Lower lobe of right lung (tissue), 2 donors: ENCODE measurements at places on chromosomes 7 and 10. TPM values are rescaled to one million over a fixed set of nuclear protein-coding genes. Genes with fewer than 3 reads are reported as not detected.

DNA sequence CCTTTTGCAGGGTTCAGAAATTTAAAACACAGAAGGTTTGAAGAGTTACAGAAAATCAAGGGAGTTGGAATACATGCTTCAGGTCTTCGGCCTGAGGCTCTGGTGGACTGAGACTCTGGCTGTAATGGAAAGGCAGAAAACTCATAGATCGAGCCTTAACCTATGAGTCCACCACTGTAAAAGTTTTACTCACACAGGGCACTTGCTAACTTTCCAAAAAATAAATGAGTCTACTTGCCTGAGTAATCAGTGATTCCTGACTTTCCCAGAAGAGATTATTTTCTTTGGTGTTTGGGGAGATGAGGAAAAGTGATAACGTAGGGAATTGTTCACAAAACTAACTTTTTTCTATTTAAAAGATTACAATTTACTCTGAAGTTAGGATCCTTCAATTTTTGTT is 108.0 kb downstream of the MBL2 start:
- no peaks in the 10 kb centered on the region for H3K27me3 ChIP-seq
- H3K27ac ChIP-seq, result no peak overlapping the region
- DNase-seq, result no peak

DNA sequence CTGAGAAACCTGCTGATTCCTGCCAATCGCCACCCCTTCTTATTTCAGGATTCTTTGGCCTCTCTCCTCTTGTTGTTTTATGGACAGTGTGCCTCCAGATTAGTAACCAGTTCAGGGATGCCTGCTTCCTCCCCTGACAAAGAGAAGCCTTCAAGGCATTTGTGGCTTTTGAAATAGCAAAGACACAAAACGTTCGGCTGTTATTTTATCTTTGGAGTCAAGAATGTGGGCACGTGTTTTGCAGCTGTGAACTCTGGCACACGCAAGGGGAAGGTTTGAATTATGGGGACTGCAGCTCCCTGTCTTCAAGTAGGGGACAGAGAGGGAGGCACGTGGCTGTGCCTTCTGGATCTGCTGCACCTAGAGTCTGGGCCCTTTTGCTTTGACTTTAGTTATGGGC is 157.9 kb upstream of the GRB10 start:
- no peak for DNase-seq
- no peak overlapping the region for H3K27ac ChIP-seq
- H3K36me3 ChIP-seq, result no peaks in the 10 kb centered on the region
- no peaks in the 10 kb centered on the region for H3K27me3 ChIP-seq
- no peaks in the 10 kb centered on the region for H3K4me1 ChIP-seq

Gene OR13A1
- total RNA-seq, result not detected

DNA sequence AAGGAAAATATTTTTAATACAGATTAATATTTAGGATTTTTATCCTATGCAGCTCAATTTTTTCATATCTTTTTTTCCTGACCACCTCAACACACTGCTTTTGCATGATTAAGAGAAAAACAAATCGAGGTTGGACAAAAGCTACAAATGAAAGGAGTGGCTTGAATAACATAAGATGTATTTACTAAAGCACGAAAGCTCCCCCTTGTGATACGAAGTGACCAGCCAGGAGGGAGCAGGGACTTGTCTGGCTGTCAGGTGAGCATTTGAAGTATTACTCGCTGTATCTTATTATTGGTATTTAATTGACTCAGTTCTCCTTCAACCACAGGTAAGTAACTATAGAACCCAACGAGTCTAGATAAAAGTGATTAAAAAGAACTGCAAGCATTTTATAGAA is 265.2 kb upstream of the PHF14 start:
- no peaks in the 10 kb centered on the region for H3K36me3 ChIP-seq
- no peak overlapping the region for H3K4me3 ChIP-seq
- H3K27ac ChIP-seq, result no peak overlapping the region
- no peaks in the 10 kb centered on the region for H3K4me1 ChIP-seq
- DNase-seq, result no peak
- no peaks in the 10 kb centered on the region for H3K27me3 ChIP-seq

- H3K4me1 ChIP-seq, result peaks cover 16% of the 10 kb centered on the region
- no peak overlapping the region for H3K27ac ChIP-seq
- peaks cover 71% of the 10 kb centered on the region for H3K36me3 ChIP-seq
- no peaks in the 10 kb centered on the region for H3K27me3 ChIP-seq
- H3K4me3 ChIP-seq, result no peak overlapping the region
Observed at GRCh38 chr7:32871624-32872371, 19.8 kb downstream of the KBTBD2 start.

Gene MGAM2
- total RNA-seq, result 1.4 TPM

Gene GNB2
- 247 TPM for total RNA-seq

- H3K4me1 ChIP-seq, result peaks cover 7% of the 10 kb centered on the region
- no peak overlapping the region for H3K27ac ChIP-seq
- no peaks in the 10 kb centered on the region for H3K36me3 ChIP-seq
- no peak overlapping the region for H3K4me3 ChIP-seq
- DNase-seq, result no peak
- no peaks in the 10 kb centered on the region for H3K27me3 ChIP-seq
Observed at GRCh38 chr7:115911465-115911864, 119.1 kb downstream of the TFEC start.

DNA sequence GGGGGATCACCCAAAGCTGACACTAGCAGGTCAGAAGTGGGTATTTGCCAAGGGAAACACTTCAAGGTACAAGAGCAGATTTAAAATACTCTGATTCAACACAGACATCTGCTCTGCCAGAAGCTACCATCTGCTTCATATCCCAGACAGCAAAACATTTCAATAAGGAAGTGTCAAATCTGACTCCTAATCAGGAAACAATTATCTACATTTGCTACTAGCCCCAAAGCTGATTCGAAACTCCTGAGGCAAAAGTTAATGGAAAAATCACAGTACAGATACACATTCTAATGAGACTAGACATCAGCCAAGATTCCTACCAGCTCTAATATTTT is 48.9 kb downstream of the PARD3 start:
- no peak overlapping the region for H3K27ac ChIP-seq
- DNase-seq, result no peak
- no peaks in the 10 kb centered on the region for H3K27me3 ChIP-seq

Gene GRID1
- 2.5 TPM for total RNA-seq

- DNase-seq, result no peak
- H3K36me3 ChIP-seq, result no peaks in the 10 kb centered on the region
- no peak overlapping the region for H3K4me3 ChIP-seq
- H3K27ac ChIP-seq, result no peak overlapping the region
Observed at GRCh38 chr7:25091176-25091575, 33.9 kb downstream of the CYCS start.

DNA sequence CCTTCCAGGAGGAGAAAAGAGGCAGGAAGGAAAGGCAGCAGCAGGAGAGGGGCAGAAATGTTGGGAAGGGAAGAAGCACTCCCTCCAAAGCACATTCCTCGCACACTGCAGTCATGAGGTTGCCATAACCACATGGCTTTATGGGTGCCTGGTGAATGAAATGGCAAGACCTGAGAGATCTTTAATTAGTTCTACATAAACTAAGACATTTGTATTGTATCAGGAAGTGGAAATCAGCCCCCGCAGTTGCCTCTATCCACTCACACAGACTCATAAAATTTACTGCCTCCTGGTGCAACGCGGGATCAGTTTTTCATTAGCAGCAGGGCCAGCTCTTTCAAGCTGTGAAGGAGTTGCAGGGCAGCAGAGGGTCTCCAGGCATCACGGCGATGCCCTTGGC is 106.4 kb downstream of the COL13A1 start:
- peaks cover 12% of the 10 kb centered on the region for H3K4me1 ChIP-seq
- H3K27ac ChIP-seq, result no peak overlapping the region
- no peak for DNase-seq
- no peaks in the 10 kb centered on the region for H3K27me3 ChIP-seq

DNA sequence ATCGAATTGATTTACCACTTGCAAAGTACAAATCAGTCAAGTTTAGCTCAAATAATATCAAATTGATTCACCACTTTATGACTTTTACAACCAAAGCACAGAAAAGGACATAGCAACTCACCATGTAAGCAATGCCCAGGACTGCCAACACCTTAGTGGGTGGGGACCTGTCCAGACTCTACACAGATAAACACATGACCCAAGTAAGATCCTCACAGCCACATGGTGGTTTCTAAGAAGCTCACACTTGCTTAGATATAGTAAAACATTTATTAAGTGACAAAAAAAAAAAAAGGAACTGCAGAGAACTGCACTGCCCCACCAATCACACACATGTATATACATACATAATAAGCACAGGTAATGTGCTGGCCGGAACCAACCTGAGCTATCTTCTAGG is 116.2 kb downstream of the SLC25A13 start:
- H3K36me3 ChIP-seq, result peaks cover 17% of the 10 kb centered on the region
- no peaks in the 10 kb centered on the region for H3K4me1 ChIP-seq
- no peak overlapping the region for H3K27ac ChIP-seq
- no peak for DNase-seq
- no peak overlapping the region for H3K4me3 ChIP-seq
- no peaks in the 10 kb centered on the region for H3K27me3 ChIP-seq

Gene CLEC2L
- not detected for total RNA-seq

DNA sequence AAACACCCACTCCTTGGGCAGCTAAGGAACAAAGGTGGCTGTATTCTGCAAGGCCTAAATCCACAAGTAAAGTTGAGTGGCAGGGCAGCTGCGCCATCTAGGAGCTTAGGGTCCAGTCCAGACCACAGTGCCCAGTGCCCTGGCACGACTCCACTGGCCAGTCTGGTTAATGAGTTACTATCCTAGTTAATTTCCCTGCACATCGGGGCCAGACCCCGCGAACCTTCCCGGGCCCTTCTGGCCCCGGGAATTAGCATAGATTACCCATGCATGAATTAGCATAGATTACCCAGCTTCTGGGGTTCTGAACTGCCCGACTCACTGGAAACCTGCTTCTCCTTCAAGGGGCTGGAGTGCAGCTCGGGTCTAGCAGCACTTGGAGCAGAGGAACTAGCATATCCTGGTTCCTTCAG is 3.2 kb upstream of the EMX2 start:
- no peak overlapping the region for H3K4me3 ChIP-seq
- H3K27ac ChIP-seq, result no peak overlapping the region
- H3K27me3 ChIP-seq, result peaks cover 98% of the 10 kb centered on the region
- no peaks in the 10 kb centered on the region for H3K36me3 ChIP-seq

DNA sequence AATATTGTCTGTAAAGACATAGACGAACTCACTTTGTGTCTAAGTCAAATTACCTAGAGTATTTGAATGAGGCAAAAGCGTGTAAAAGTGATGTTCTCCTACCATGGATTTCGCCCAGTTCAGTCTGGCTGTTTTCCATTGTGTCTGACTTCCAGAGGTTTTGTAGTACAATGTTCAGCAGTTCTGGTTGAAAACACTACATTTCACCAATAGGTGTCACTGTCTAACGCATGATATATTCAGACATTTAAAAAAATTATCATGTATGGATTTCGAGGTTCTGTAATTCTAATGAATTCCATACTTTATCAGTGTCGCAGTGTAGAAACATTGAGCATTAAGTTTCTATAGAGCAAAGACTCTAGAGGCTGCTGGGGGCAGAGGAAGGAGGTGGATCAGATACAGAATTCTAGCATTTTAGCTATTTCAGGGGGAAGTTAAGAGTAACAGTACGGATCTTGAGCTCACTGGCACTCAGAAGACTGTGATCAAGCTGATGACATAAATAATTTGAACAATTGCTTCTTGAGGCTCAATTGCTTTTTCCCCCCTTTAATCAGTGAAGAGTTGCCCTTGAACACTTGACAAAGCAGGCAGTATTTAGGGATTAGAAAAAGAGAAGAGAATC is 196.9 kb upstream of the RHOBTB1 start:
- H3K36me3 ChIP-seq, result no peaks in the 10 kb centered on the region
- H3K4me3 ChIP-seq, result no peak overlapping the region
- no peak for DNase-seq
- H3K4me1 ChIP-seq, result peaks cover 3% of the 10 kb centered on the region

DNA sequence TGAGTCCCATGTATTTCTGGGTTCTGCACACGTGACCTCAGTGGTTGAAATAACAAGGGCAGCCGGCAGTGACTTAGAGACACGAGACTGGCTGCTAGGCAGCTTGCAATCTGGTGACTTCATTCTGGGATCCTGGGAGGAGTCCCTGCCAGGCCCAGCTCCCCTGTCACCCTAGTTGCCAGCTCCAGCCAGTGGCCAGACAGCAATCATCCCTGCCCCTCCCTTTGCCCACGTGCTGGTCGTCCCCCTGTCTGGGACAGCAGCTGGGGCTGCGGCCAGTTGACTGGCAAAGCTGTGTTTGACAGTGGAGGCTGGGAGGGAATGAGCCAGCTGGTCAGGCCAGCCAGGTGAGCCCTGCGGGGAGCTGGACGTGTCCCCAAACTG is 30.0 kb downstream of the ADGRA1 start:
- H3K27ac ChIP-seq, result no peak overlapping the region
- no peak for DNase-seq
- H3K36me3 ChIP-seq, result no peaks in the 10 kb centered on the region
- no peak overlapping the region for H3K4me3 ChIP-seq

GRCh38 chr10:100828738-100829096 is 83.3 kb downstream of the PAX2 start:
- peaks cover 94% of the 10 kb centered on the region for H3K27me3 ChIP-seq
- DNase-seq, result no peak
- no peaks in the 10 kb centered on the region for H3K36me3 ChIP-seq
- no peak overlapping the region for H3K27ac ChIP-seq
- H3K4me1 ChIP-seq, result peaks cover 34% of the 10 kb centered on the region

Gene PLEKHS1
- 7.0 TPM for total RNA-seq

- peak overlapping the region; percentile 55 for H3K4me3 ChIP-seq
- no peaks in the 10 kb centered on the region for H3K36me3 ChIP-seq
- DNase-seq, result no peak
- peak overlapping the region; percentile 87 for H3K27ac ChIP-seq
Observed at GRCh38 chr7:27119412-27119911, 11.1 kb downstream of the HOXA4 start.

GRCh38 chr10:63497321-63497720 is 23.9 kb upstream of the REEP3 start:
- no peak overlapping the region for H3K27ac ChIP-seq
- H3K4me3 ChIP-seq, result no peak overlapping the region
- H3K27me3 ChIP-seq, result no peaks in the 10 kb centered on the region
- no peak for DNase-seq
- H3K36me3 ChIP-seq, result no peaks in the 10 kb centered on the region

Gene CELF2
- 106 TPM for total RNA-seq

DNA sequence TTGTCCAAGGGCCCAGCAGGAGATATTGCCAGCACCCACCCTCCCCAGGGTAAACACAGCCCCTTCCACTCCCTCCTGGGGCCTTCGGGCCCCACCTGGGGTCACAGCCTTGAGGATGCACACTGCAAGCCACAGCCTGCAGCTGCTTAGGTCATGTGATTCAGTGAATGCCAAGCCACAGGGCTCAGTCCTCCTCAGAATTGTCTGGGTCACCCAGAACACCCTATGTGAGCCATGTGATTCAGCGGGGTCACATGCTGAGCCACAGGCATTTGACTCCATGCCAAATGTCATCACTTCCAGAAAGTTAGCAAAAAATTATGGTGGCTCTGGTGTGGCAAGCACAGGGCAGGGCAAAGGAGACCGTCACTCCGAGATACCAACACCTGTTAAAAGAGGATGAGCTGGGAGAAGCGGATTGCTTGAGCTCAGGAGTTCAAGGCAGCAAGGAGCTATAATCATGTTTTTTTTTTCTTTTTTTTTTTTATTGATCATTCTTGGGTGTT is 17.2 kb upstream of the PSAP start:
- no peak overlapping the region for H3K4me3 ChIP-seq
- H3K27ac ChIP-seq, result no peak overlapping the region
- no peaks in the 10 kb centered on the region for H3K27me3 ChIP-seq
- H3K4me1 ChIP-seq, result peaks cover 19% of the 10 kb centered on the region
- DNase-seq, result peak; percentile 68

GRCh38 chr7:137964824-137965545 is 36.9 kb downstream of the CREB3L2 start:
- no peak for DNase-seq
- H3K36me3 ChIP-seq, result no peaks in the 10 kb centered on the region
- H3K4me1 ChIP-seq, result peaks cover 39% of the 10 kb centered on the region
- no peaks in the 10 kb centered on the region for H3K27me3 ChIP-seq
- H3K27ac ChIP-seq, result no peak overlapping the region
- H3K4me3 ChIP-seq, result no peak overlapping the region
